ENCODE measurements at places on chromosomes 6 and 20.
A peak's percentile ranks its signal among the peaks of the same experiment; 100 is the strongest.

- DNase-seq, result no peak
Observed at GRCh38 chr6:3616565-3617176, 134.8 kb downstream of the PXDC1 start.

DNA sequence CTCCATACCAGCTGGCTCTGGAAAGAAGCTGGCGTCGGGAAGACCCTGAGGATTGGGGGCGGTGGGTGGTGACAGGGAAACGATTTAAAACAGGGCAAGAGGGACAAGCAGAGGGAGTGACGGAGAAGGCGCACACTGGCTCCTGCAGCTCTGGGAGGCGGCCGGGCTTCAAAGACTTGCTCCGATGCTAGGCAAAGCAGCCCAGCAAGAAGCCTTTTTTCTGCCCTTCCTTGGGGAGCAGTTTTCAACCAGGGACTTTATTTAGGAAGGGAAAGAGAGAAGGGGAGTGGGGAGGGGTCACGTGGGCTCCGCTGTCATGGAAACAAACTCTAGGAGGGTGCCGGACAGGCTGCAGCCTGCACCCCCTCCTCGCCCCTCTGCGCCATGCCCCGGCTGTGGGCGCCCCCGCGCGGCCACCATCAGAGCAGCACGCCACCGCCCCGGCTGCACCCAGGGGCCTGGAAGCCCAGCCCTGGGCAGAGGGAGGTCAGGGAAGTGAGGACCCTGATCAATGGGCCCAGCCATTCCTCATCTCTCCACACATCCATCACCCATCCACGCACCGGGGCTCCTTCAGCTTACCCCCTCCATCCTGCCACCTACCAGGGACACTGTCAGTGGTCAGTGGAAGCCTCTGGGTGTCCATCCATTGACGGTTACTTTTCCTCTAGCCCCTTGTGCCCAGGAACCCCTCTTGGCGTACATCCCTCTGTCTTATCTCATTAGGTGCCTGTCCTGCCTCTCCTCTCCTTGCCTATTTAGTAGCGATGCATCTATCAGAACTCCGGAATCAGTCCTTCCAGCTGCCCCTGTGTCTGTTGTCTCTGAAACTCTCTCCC lies 66.6 kb upstream of the CCDC167 start:
- DNase-seq, result peak; percentile 59

- no peak for DNase-seq
Observed at GRCh38 chr6:32697031-32697430, 30.6 kb upstream of the HLA-DQB1 start.

- DNase-seq, result no peak
Observed at GRCh38 chr6:109978174-109979032, at the start of gene GPR6. TSS of gene GPR6 (plus strand) at chr6:109978311. CDS start at chr6:109979113, 802 bp downstream.

- no peak for DNase-seq
Observed at GRCh38 chr6:37125774-37126492, 44.0 kb upstream of the PIM1 start.

GRCh38 chr6:131255434-131255833 lies 120.2 kb downstream of the AKAP7 start:
- no peak for DNase-seq

- no peak for DNase-seq
Observed at GRCh38 chr6:8382434-8382833, 52.9 kb downstream of the SLC35B3 start.

GRCh38 chr6:47922391-47922790 lies 140.6 kb downstream of the OPN5 start:
- no peak for DNase-seq

GRCh38 chr6:163490826-163491577 lies 76.5 kb downstream of the QKI start:
- no peak for DNase-seq

- no peak for DNase-seq
Observed at GRCh38 chr20:59184880-59185447, 21.3 kb downstream of the ZNF831 start.

- DNase-seq, result no peak
Observed at GRCh38 chr20:11054266-11054993, 380.6 kb upstream of the JAG1 start.

- no peak for DNase-seq
Observed at GRCh38 chr20:51488331-51488730, 54.2 kb downstream of the NFATC2 start.

- no peak for DNase-seq
Observed at GRCh38 chr6:33699131-33699530, 12.4 kb downstream of the UQCC2 start.

Data from central memory CD4-positive, alpha-beta T cell (primary cell).